T47D (cell line): ENCODE measurements at places on chromosomes 5 and 9.
A peak's percentile ranks its signal among the peaks of the same experiment; 100 is the strongest.

GRCh38 chr5:181047288-181047687 lies 7.2 kb downstream of the BTNL9 start:
- DNase-seq: no peak

- peak; percentile 5 for DNase-seq
Measured at GRCh38 chr5:18010053-18010452, 375.8 kb downstream of the TAF11L14 start.

- DNase-seq: no peak
Measured at GRCh38 chr9:38233343-38233742, 159.2 kb upstream of the ALDH1B1 start.

DNA sequence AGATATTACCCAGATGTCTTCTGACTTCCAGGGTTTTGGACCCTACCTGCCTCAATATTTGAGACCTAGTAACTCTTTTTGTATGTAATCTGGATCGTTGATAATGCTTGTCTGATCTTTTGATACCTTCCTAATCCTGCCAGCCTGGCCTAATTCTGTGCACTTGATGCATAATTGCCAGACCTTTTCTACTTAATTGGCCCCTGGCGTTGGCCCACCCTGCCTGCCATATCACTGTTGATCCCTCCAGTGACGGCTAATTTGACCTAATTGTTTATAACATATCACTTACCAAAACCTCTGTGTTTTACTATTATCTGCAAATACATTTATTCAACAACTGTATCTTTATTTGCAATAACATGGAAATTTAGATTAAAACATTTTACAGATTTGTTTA lies 49.0 kb downstream of the SLC44A1 start:
- no peak for DNase-seq

DNA sequence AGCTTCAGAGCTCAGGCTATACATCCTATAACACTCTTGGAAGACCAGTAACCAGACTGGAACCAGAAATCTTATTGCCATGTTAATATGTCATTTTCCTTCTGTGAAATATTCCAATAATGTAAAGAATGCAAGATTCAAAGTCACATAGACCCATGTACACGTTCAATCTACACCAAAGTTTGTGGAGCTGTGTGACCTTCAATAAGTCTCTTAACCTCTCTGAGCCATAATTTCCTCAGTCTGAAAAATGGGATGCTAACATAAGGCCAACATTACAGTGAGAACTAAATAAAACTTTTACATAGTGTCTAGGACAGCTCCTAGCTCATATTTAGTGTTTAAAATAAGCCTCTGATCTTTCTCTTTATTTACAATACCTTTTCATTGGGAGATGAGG lies 70.4 kb downstream of the ARRDC3 start:
- no peak for DNase-seq

- no peak for DNase-seq
Measured at GRCh38 chr9:84054341-84055010, 73.9 kb downstream of the RMI1 start.

DNA sequence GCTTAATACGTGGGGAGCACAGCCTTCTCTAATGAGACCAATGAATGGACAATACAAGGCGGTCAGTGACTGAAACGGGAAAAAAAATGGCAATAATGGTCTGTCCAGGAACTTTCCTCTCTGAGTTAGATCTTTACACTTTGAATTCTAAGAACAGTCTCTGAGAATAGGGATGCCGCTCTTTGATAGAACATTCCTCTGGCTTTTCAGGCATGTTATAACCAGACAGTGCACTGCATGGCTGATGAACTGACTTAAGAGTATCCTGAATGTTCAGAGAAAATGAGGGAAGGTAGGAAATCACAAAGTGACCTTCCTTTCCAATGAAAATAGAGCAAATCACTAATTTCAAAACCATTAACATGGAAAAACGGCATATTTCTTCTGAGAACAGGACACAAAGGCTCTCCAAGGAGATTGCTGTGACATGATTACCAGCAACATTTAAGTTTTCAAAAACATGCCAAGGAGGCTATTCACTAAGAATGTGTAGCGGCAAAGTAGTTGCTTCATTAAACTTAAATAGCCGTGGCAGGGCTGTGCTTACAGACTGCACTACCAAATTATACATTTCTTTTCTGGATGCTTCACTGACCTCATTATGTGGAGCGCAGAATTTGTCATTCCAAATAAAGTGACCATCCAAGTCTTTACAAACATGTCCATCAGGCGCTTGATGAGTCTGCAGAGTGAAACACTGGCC lies 105.9 kb downstream of the MARCHF3 start:
- DNase-seq: no peak
